ENCODE measurements at places on chromosomes 5 and 9. TPM values are rescaled to one million over a fixed set of nuclear protein-coding genes. Genes with fewer than 3 reads are reported as not detected.
A peak's percentile ranks its signal among the peaks of the same experiment; 100 is the strongest.

Gene SPATA31A6
- not detected for total RNA-seq

Gene C9
- not detected for total RNA-seq

Gene SLC36A3
- total RNA-seq: not detected

DNA sequence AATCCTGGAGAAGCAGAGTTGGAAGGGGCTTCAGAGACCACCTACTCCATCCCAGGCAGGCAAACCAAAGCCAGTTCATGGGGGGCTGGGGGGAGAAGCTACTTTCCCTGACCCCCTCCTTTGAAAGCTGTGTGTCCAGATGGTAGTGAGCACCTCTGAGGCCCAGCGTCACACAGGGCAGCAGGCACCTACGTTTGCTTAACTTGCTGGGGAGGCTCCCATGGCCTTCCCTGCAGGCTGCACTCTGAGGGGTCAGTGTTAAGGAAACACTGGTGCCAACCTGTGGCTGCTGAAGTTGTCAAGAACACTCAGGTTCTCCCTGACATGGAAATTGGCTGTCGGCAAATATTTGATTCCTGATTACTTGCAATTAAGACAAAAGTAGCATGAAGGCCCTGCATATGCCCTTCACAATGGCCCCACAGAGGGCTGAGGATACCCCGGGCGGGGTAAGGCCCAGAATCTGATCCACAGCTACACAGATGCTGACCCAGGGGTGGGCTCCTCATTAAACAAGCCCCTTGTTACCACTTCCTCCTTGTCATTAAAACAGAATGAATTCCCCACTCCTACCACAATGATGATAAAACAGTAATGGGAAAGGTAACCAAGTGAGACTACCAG, 208.5 kb downstream of the FSTL4 start:
- no peak for DNase-seq

DNA sequence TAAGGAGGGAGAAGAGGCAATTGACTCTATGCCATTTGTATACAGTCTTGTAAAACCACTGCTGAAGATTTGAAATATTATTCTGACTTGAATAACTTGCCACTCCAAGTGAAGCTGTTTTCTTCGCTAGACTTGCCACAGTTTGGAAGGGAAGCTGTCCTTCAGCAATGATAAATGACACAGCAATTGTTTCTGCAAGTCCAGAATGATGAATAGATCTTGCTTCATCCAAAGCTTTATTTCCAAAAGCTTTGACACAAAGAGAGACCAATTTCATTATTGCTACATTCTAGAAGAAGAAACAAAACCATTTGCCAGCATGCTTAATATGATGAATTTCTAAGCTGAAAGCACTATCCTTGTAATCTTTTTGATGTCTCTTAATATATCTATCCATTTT, 73.7 kb downstream of the ZNF366 start:
- peak; percentile 47 for DNase-seq

DNA sequence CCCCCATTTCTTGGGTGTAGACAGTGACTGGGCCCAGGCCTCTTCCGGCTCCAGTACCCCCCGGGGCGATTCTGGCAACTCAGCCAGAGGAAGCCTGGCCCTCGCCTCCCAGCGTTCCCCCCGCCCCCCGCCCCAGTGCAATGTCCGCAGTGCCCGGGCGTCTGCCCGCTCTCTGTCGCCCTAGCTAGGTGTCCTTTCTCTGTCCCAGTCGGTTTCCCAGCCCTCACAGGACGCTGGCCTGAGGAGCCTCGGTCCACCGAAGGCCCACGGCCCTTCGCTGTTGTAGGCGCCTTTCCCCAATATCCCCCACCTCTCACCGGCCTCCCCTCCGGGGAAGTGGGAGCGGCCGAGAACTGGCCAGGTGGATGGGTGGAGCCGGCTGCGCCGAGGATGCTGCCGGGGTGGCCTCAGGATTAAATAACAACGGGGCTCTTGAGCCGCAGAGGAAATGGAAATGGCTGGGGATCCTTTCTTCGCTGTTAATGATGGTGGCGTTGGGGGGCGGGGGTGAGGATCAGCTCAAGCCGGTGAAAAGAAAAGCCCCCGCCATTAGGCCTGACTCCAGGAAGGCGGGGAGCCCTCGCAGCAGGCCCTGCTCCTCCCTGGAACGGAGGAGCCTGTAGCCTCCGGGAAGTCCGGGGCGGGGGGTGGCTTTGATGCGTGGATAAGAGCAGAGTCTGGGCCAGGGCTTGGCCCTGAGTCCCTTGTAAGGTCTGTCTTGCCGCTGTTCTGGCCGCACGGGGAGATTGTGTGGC, 1.1 kb upstream of the SPRY4 start:
- peak; percentile 97 for DNase-seq

GRCh38 chr5:122508623-122509022, 196.6 kb downstream of the SNCAIP start:
- no peak for DNase-seq

DNA sequence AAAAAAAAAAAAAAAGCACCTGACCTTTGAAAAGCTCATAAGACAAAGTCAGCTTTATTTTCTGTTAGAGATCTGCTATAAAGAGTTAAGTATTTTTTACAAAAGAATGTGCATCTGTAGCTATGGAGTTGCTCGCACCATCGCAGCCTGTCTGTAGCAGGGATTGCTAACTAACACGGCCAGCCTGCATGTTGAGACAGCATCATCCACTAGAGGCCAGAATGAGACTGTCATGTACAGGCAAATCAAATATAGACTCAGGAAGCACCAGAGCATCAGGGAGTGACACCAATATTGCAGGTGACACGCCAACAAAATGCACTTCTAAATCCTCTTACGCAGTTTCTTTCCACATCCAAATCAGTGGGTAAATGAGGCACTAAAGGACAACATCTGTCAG, 136.3 kb upstream of the RASEF start:
- DNase-seq: peak; percentile 56
